ENCODE measurements at places on chromosomes 4 and X. TPM values are rescaled to one million over a fixed set of nuclear protein-coding genes. Genes with fewer than 3 reads are reported as not detected.

MRFAP1L1 gene
- 50.6 TPM for polyA plus RNA-seq

CT45A5 gene
- not detected for polyA plus RNA-seq

GJB1 gene
- not detected for polyA plus RNA-seq

EOLA2 gene
- polyA plus RNA-seq: 39.4 TPM

ETDB gene
- polyA plus RNA-seq: not detected

SLC39A8 gene
- polyA plus RNA-seq: 6.9 TPM

MED14 gene
- 6.9 TPM for polyA plus RNA-seq

STS gene
- 1.3 TPM for polyA plus RNA-seq

CCKAR gene
- polyA plus RNA-seq: not detected

EDA gene
- 0.30 TPM for polyA plus RNA-seq

USP11 gene
- polyA plus RNA-seq: 19.9 TPM

GAGE1 gene
- not detected for polyA plus RNA-seq

ASB12 gene
- 0.19 TPM for polyA plus RNA-seq

USP51 gene
- 0.48 TPM for polyA plus RNA-seq

CLDN34 gene
- polyA plus RNA-seq: not detected

TCEAL3 gene
- 36.4 TPM for polyA plus RNA-seq

PRKX gene
- polyA plus RNA-seq: 8.7 TPM

CT45A1 gene
- polyA plus RNA-seq: not detected

PDZD4 gene
- polyA plus RNA-seq: 3.7 TPM

MAMLD1 gene
- polyA plus RNA-seq: 1.5 TPM

ARMCX1 gene
- 5.2 TPM for polyA plus RNA-seq

SSX4 gene
- not detected for polyA plus RNA-seq

EVC gene
- polyA plus RNA-seq: 1.2 TPM

KLB gene
- not detected for polyA plus RNA-seq

F9 gene
- polyA plus RNA-seq: not detected

FUNDC2 gene
- 68.4 TPM for polyA plus RNA-seq

TRIM75 gene
- polyA plus RNA-seq: not detected

YTHDC1 gene
- 38.0 TPM for polyA plus RNA-seq

WWC2 gene
- polyA plus RNA-seq: 1.4 TPM
